Epithelial cell of proximal tubule (primary cell): ENCODE measurements at places on chromosomes 1 and 21. TPM values are rescaled to one million over a fixed set of nuclear protein-coding genes. Genes with fewer than 3 reads are reported as not detected.

SLFNL1 gene
- 0.07 TPM in 1 of 2 replicates, not detected in the other for total RNA-seq

GRCh38 chr1:17190010-17190995 lies 14.6 kb upstream of the PADI1 start:
- DNase-seq: peak; percentile 79

RPE65 gene
- total RNA-seq: not detected in 2 replicates

DNA sequence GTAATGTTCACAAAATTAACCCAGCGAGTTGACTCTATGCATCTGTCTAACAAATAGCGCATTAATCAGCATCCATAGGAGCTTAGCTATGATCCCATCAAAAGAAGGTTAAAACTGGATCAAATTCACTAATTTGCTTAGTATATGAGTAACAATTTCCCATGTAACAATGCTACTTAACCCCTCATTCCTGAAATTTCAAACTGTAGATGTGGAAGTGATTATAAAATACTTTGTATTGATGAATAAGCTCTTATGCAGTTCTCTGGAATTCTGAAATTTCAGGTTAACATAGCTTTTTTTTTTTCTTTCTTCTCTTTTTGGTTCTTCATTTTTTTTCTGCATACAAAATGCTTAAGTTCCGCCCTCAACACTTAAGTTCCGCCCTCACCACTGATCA lies 1272.7 kb downstream of the KCNT2 start:
- no peak for DNase-seq

DNA sequence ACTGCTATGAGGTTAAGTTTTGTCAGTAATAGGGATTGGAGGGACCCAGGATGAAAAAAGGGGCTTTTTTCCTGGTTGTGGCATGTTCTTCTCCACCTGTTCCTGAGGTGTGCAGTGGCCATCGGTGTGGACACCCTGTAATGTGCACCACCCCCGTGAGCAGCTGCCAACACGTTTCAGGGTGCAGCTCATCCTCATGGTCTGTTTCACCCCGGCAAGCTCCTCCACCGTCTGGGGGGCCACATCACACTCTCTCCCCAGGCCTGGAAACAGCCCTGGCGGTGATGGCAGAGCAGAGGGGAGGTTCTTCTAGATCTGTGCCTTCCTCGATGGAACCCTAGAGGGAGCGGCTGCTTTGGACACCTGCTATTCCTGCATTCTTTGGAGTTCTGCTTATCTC lies 435.4 kb downstream of the MATN1 start:
- no peak for DNase-seq

DNA sequence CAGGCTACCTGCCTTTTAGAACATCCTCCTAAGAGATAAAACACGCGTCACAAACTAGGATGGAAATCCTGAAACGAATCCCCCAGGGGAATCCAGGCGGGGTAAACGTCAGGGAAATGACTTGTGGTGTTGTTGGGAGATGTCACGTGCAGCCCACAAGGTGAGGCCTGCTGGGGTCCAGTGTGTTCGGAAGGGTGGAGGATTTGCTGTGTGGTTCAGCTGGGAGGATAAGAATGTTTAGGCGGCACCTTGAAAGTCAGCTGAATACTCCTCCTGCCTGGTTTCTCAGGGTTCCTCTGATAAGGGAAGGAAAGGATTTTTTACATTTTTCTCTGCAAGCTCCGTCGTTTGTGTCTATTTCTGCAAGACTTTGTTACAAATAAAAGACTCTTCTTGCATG lies 74.7 kb upstream of the EFHD2 start:
- no peak for DNase-seq

- no peak for DNase-seq
Measured at GRCh38 chr1:4977701-4978100, 323.3 kb downstream of the AJAP1 start.

GRCh38 chr1:229792012-229792975 lies 166.2 kb downstream of the URB2 start:
- no peak for DNase-seq

GRCh38 chr1:60066001-60066400 lies 7.6 kb downstream of the C1orf87 start:
- DNase-seq: no peak

NCAM2 gene
- 0.07 TPM in 1 of 2 replicates, not detected in the other for total RNA-seq

DNA sequence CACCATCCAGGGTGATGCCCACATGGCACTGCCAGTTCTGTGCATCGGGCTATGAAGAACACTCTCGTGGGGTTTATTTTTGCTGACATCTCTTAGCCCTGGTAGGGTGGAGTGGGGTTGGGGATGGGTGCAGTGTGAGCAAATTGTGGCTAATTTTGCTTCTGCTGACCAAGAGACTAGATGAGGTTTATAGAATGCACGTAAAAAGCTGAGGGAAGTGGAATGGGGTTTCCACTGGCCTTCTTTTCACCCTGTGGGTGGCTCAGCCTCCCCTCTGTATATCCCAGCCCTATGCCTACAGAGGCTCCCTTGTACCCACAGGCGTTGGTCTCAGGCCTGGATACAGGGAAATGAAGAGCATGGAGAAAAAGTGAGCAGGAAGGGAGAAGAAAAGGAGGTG lies 44.1 kb upstream of the RAB4A start:
- DNase-seq: no peak

- no peak for DNase-seq
Measured at GRCh38 chr1:46550751-46551231, 656 bp downstream of the KNCN start.

NEK2 gene
- total RNA-seq: 28.0 and 36.4 TPM in 2 replicates

DNA sequence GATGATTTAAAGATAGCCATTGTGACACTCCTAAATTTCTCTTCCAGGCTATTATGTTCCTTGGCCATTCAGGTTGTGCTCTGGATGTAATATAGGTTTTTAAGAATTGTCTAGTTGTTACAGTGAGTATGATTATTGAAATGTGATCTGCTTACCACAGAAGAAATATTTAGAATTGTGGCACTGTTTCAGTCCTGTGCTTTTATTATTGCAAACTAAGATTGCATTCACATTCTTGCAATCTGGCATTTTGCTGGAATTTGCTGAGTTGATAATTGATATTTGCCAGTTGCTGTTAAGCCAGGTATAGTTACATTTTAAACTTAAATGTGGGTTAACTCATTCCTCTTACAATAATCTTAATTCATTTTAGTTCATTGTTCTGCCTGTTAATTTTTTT lies 22.3 kb downstream of the EXO1 start:
- DNase-seq: no peak

C1orf122 gene
- 95.2 and 194 TPM in 2 replicates for total RNA-seq

GRCh38 chr1:239879321-239880170 lies 212.1 kb upstream of the FMN2 start:
- DNase-seq: no peak

RIPK4 gene
- 20.2 and 23.4 TPM in 2 replicates for total RNA-seq

- no peak for DNase-seq
Measured at GRCh38 chr1:58724483-58724882, 24.6 kb upstream of the MYSM1 start.

PTPN14 gene
- 24.6 and 39.4 TPM in 2 replicates for total RNA-seq

ZNF683 gene
- not detected in 2 replicates for total RNA-seq

MTARC1 gene
- 3.9 and 12.0 TPM in 2 replicates for total RNA-seq

DNA sequence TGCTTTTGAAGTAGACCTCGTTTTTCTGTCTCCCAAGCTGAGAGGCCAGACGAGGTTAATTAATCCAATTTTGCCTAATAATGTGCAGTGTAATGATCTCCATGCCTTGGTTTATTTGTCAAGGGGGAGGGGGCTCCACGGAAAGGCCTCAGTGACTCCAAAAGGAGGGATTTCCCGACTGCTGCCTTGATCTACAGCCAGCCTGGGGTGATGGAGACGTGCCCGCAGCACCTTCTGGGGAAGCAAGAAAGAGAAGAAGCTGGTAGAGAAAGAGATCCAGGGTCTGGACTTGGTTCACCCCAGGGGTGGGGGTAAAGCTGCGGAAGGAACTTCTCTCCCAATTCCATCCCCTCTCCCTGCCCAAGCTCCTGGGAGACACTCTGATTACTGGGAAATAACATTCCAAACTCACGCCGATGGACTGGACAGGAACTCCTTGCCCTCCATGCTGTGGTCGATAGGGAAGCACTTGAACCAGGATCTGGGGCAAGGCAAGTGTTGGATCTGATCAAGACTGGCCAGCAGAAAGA lies 44.1 kb upstream of the SIM2 start:
- no peak for DNase-seq

GRCh38 chr1:87077959-87078639 lies 163.7 kb downstream of the HS2ST1 start:
- no peak for DNase-seq

CAMK2N1 gene
- total RNA-seq: 18.2 and 19.7 TPM in 2 replicates

NPPB gene
- total RNA-seq: 1.2 and 3.5 TPM in 2 replicates

TNFRSF9 gene
- total RNA-seq: 0.69 and 1.4 TPM in 2 replicates

GRCh38 chr1:212178851-212179250 lies 106.4 kb upstream of the PPP2R5A start:
- no peak for DNase-seq

- no peak for DNase-seq
Measured at GRCh38 chr1:186325239-186325638, 49.8 kb downstream of the TPR start.

CYP2J2 gene
- 4.3 and 4.6 TPM in 2 replicates for total RNA-seq

DNA sequence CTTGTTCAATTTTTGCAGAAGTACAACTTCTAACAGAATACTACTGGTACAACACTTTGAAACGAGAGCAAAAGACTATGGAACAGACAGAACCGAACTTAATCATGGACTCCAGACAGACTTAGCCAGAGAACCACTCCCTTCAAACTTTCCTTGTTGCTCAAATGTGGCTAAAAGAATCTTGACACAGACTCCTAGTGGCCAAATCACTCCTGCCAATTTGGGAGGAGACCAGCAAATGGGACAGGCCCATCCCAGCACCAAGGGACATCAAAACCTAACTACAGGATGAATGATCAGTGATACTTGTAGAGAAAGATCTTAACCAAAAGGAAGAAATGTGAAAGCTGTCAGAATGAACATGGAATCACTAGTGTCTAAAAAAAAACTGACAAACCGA lies 154.0 kb downstream of the MATN1 start:
- no peak for DNase-seq

- DNase-seq: no peak
Measured at GRCh38 chr1:71311376-71311775, 230.5 kb upstream of the ZRANB2 start.

GRCh38 chr1:235933017-235933765 lies 66.5 kb upstream of the LYST start:
- DNase-seq: no peak

HJV gene
- total RNA-seq: 0.35 TPM in 1 of 2 replicates, not detected in the other

TRIM45 gene
- 5.1 and 8.2 TPM in 2 replicates for total RNA-seq

GRCh38 chr1:217585577-217585976 lies 45.3 kb downstream of the GPATCH2 start:
- DNase-seq: no peak

LAPTM5 gene
- 2.2 and 2.4 TPM in 2 replicates for total RNA-seq

GRCh38 chr1:53330819-53331218 lies 2.9 kb upstream of the LRP8 start:
- DNase-seq: no peak

HTR1D gene
- 0.58 TPM in 1 of 2 replicates, not detected in the other for total RNA-seq

KCNT2 gene
- total RNA-seq: 0.80 and 1.7 TPM in 2 replicates

OR2W3 gene
- total RNA-seq: 2.2 TPM in 1 of 2 replicates, not detected in the other

- no peak for DNase-seq
Measured at GRCh38 chr1:76227621-76228020, 153.1 kb downstream of the ST6GALNAC3 start.

- no peak for DNase-seq
Measured at GRCh38 chr21:29297483-29298347, 1.0 kb upstream of the BACH1 start.

GRCh38 chr21:45921917-45922316 lies 59.7 kb upstream of the COL6A1 start:
- DNase-seq: no peak

GRCh38 chr1:33357099-33357498 lies 36.2 kb upstream of the A3GALT2 start:
- no peak for DNase-seq

DNA sequence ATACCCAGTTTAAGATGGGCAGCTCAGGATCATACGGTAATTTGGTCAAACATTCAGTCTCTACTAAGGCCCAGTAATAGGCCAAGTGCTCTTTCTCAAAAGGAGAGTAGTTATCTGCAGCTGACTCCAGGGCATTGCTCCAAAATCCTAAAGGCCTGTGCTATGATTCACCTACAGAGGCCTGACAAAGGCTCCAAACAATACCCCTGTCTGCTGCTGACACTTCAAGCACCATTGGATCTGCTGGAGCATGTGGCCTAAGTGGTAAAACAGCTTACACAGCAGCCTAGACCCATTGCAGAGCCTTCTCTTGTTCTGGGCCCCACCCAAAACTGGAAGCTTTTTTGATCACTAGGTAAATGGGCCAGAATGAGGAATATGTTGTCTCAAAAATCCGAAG lies 22.8 kb downstream of the SLAMF7 start:
- no peak for DNase-seq

DNA sequence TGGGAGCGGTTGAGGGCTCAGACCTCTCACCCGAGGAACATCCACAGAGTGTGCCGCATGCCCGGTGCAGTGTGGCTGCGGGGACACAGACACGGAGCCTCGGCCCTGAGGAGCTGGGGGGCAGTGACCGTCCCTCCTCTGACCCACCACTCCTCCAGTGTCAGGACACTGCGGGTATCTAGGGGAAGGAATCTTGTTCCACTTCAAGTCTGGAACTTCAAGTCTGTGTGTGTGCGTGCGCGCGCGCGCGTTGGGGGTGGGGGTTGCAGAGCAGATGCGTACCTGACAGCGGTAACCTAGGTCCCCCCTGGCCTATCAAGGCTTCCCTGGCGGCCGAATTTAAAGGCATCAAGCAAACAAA lies 17.3 kb downstream of the PCSK9 start:
- no peak for DNase-seq

DNA sequence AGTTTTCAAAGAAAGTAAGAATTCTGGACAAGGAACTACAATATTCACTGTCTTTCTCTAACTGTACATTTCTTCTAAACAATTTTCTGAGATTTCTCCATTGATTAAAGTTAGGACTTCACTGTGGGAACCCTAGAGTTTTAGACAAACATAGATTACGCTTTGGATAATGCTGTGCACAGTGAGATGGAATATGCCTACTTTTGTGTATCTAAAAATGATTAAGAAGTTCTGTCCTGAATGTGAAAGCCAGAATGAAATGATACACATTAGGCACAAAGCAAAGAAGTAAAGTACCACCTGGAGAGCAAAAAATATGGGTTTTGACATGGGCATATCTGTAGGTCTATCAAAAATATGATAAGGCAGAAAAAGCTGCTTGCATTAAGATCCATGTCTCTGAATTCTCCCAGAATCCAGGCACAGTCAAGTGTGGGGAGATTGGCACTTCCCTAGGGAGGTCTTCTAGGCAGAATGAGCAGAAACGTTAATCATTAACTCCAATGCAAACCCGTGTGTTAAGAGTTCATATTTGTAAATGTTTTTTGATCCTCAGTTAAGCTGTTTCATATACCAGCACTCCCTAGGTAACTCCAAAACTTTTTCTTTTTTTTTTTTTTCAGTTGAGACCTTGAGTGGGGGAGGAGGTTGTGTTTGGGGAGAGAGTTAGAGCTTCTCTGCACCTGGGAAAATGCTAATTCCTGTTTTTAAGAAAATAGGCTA lies 467.1 kb downstream of the LMO4 start:
- DNase-seq: peak; percentile 57
